ENCODE measurements at places on chromosomes 2 and 18.

DNA sequence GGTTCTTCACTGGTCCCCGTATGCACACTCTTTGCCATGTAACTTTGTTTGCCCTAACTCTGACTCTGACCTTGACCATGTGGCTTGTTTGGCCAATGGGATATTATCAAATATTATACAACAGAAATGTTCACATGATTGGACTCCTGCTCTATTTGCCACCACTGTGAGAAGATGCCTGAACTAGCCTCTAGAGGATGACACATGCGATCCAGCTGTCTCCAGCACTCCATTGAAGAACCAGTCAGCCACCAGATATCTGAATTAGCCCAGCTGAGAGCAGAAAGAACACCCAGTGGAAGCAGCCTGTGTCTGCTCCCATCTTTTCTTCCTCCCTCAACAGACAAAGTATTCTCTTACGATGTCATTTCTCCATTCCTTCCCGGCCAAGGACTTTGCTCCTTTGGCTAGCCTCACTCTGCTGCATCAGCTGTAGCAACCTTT is 412.1 kb downstream of the IRS1 start:
- no peak for DNase-seq

DNA sequence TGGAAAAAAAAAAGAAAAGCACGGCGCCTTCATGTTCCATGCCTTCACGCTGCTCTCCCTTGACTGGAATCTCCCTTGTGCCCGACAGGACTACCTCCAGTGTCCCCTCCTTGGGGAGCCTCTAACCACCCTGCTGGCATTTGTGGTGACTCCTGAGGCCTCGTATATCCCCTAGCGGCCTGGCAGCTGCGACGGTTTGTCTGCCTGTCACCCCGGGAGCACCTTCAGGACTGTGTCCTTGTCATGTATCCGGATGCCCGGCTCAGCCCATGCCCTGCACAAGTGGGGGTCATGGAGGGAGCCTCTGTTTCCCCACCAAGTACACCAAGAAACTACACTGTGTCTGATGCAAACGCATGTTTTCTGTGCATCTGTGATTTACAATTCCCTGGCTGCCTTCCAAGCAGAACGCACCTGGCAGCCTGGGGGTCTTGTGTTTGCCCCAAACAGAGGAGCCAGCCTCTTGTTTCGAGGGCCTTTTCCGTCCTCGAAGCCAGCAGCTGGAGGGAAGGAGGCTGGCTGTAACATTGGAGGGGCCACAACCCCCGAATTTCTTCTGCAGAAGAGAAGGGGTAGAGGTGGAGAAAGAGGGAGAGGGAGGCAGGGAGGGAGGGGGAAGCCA is 18.9 kb downstream of the TWIST2 start:
- DNase-seq, result no peak

DNA sequence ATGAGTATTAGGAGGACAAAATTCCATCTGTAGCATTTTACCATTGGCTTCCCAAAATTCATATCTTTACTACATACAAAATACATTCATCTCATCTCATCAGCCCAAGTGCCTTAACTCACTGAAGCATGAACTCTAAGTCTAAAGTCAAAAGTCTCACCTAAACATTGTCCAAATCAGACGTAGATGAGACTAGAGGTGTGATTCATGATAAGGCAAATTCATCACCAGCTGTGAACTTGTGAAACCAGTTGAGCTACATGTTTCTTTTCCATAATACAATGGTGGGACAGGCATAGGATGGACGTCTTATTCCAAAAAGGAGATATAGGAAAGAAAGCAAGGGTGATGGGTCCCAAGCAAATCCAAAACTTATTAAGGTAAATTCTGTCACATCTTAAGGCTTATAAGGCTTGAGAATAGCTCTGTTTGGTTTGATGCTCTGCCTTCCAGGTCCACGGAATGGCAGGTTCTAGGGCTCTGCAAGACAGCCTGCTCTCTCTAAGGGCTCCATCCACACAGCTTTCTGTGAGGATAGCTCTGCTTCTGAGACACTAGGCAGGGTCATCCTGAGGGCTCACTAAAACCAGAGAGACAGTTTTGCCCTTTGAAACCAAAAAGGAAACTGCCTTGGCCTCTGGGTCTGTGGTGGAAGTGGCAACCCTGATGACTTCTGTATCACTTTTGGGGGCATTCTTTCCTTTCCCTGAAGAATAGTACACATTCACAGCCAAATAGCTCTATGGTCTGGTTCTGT is 9.6 kb downstream of the IFIH1 start:
- DNase-seq, result no peak

- DNase-seq, result no peak
These were observed 13.0 kb upstream of the OTOS start for GRCh38 chr2:240153418-240153817.

DNA sequence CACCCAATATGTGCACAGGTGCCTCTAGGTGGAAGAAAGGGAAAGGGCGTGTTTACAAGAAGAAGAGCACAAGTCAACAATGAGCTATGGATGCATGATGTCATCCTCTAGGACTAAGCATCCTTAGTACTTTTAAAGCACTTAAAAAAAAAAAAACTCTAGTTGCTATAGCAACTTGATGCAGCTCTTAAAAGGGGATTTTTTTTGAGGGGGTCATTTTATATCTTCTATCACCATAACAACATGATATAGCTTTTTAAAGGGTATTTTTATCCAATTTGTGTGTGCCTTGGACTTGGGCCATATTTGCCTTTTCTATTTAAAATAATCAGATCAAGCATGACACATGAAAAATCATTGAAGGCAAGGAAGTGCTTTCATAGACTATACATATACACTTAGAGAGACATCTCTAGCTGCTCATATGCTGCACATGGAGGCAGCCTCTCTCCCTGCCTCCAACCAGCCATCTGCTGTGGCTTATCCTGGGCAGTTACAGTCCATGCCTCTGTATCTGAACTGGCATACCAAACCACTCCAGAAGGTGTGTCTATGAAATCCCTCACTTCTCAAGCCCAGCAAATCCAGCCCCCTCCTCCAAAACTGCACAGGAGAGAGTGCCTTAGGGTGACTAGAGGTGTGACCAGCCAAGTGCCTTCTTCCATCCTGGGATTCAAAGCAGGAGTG is 165.4 kb downstream of the MSH2 start:
- no peak for DNase-seq

- peak; percentile 52 for DNase-seq
These were observed 218.4 kb downstream of the CDH20 start for GRCh38 chr18:61551586-61551985.

DNA sequence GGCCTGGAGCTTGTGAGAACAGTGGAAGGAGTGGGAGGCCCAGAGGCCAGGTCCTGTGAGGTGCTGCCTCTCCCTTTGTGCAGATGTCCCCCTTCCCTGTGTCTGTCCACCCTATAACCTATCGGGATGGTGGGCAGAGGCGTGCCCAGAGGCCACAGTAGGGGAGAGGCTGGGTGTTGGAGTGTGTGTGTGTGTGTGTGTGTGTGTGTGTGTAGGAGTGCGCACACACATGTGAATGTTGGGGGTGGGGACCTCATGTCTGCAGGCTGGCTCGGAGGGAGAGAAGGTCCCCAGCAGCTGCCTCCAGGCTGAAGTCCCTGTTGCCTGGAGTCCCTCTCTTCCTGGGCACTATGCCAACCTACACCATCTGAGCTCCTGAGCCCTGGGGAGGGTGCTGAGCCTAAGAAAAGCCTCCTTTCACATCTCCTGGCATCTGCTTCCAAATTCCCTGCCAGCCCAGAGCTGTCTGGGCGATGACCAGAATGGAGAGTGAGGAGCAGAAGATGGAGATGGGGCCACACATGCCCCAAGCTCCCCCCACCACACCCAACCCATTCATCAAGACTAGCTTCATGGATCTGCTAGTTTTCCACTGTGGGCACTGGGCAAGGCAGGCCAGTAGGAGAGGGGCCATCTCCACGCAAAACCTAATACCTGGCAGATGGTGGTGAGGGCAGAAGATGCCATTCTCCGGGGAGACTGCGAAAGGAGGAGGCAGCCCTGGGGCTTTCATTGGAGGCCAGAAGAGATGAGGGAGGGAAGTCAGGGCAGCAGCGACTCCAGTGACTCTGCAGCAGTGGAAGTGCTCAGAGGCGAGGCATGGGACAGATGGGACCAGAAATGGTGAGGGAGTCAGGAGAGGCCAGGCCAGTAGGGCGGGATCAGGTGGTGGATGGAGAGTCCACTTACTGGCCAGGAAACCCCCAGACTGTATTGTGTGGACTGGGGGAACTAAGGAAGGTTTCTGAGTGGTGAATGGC is 20.3 kb downstream of the KCNK3 start:
- DNase-seq, result no peak

- no peak for DNase-seq
These were observed 257.5 kb upstream of the FN1 start for GRCh38 chr2:215693193-215693998.

DNA sequence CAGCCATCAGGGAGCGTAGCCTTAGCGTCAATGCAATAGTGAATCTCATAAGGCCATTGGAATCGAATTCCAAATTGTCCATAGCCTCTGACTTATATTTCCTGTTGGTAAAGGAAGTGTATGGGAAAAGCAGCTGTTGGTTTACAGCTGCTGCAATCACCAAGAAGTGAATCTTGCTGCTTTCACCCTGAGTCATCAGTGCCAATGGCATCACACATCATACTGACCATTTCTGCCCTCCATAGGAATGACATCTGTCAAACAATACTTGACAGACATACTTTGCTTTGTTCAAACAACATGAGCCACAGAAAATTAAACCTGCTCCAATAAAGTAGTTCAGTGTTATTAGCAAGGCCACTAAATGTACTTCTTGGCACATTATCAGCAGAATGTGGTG is 111.2 kb upstream of the KLHL29 start:
- DNase-seq, result no peak

- no peak for DNase-seq
These were observed 8.7 kb downstream of the NCK2 start for GRCh38 chr2:105753380-105753779.

- no peak for DNase-seq
These were observed 167.8 kb downstream of the NUP35 start for GRCh38 chr2:183292028-183292427.

DNA sequence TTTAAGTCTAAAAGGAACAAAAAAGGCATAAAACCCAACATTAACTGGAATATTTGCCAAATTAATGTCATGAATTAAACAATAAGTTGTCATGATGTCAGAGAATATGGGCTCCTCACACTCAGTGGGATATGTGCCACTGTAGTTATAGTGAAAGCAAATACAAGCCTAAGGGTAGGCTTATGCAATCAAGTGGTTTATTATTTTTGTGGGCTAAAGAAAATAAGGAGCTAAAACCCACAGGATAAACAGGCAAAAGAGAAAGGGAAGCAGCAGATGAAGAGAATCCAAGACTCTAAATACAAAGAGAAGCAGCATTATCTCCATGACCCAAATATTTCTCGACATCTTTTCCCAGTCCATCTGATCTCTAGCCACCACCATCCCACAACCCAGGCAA is 17.5 kb downstream of the YWHAQ start:
- peak; percentile 74 for DNase-seq

GRCh38 chr18:76384114-76384790 is 110.8 kb downstream of the ZNF516 start:
- DNase-seq, result no peak

- DNase-seq, result peak; percentile 76
These were observed 7.6 kb downstream of the ZFP36L2 start for GRCh38 chr2:43218702-43219382.

DNA sequence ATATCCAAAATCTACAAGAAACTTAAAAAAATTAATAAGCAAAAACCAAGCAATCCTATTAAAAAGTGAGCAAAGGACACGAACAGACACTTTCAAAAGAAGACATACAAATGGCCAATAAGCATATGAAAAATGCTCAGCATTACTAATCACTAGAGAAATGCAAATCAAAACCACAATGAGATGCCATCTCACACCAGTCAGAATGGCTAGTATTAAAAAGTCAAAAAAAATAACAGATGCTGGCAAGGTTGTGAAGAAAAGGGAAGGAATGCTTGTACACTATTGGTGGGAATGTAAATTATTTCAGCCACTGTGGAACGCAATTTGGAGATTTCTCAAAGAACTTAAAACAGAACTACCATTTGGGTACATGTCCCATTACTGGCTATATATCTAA is 128.8 kb upstream of the SESTD1 start:
- DNase-seq, result no peak

GRCh38 chr2:224190234-224190935 is 151.3 kb upstream of the SERPINE2 start:
- DNase-seq, result no peak

GRCh38 chr2:15145919-15146318 is 415.2 kb downstream of the NBAS start:
- DNase-seq, result no peak

All from MV-4-11 (cell line).